ENCODE measurements at places on chromosomes 16 and 17. TPM values are rescaled to one million over a fixed set of nuclear protein-coding genes. Genes with fewer than 3 reads are reported as not detected.
A peak's percentile ranks its signal among the peaks of the same experiment; 100 is the strongest.

DNA sequence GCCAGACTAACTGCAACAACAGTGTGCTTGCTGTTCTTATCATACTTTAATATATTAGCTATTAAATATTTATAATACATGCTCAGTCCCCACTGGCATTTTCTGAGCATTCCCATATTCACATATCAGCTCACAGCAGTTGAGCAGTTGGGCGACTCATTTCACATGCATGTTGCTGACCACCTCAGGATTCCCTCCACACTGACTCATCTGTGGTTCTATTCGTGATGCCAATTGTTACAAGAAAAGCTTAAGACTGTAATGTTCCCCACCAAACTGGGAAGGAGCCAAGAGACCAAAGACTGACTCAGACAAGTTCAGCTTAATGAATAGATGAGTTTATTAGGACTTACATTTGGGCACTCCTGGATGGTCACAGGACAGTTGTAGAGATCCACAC lies 100.3 kb upstream of the KIF2B start:
- DNase-seq, result no peak
- no peak overlapping the region for H3K27ac ChIP-seq
- H3K4me1 ChIP-seq, result no peaks in the 10 kb centered on the region
- H3K27me3 ChIP-seq, result no peaks in the 10 kb centered on the region

GRCh38 chr17:32673964-32674363 lies 187.2 kb downstream of the CDK5R1 start:
- H3K4me1 ChIP-seq, result no peaks in the 10 kb centered on the region
- H3K36me3 ChIP-seq, result no peaks in the 10 kb centered on the region
- H3K4me3 ChIP-seq, result no peak overlapping the region
- DNase-seq, result no peak
- no peak overlapping the region for H3K27ac ChIP-seq

DNA sequence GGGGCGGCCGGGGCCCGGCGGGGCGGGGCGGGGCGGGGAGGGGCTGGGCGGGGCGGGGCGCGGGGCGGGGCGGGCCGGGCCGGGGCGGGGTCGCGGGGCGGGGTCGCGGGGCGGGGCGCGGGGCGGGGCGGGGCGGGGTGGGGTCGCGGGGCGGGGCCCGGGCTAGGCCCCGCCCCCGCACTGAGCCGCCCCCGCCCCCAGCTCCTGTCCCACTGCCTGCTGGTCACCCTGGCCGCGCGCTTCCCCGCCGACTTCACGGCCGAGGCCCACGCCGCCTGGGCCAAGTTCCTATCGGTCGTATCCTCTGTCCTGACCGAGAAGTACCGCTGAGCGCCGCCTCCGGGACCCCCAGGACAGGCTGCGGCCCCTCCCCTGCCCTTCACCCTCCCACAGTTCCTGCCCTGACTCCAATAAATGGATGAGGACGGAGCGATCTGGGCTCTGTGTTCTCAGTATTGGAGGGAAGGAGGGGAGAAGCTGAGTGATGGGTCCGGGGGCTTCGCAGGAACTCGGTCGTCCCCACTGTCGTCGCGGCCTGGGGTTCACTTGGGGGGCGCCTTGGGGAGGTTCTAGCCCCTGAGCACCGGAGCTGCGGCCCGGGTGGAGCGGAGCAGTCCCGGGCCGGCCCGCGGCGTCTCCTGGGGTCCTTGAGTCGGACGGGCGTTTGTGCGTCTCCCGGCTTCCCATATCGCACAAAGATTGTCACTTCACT lies 795 bp upstream of the HBM start:
- no peak overlapping the region for H3K27ac ChIP-seq
- H3K4me3 ChIP-seq, result no peak overlapping the region
- H3K27me3 ChIP-seq, result peaks cover 44% of the 10 kb centered on the region
- no peaks in the 10 kb centered on the region for H3K4me1 ChIP-seq

- H3K4me3 ChIP-seq, result no peak overlapping the region
- no peak for DNase-seq
- H3K36me3 ChIP-seq, result no peaks in the 10 kb centered on the region
- H3K4me1 ChIP-seq, result peaks cover 9% of the 10 kb centered on the region
- no peaks in the 10 kb centered on the region for H3K27me3 ChIP-seq
Measured at GRCh38 chr16:85146922-85147651, 34.8 kb upstream of the CIBAR2 start.

- H3K36me3 ChIP-seq, result no peaks in the 10 kb centered on the region
- H3K4me3 ChIP-seq, result no peak overlapping the region
- DNase-seq, result no peak
- H3K27me3 ChIP-seq, result no peaks in the 10 kb centered on the region
- H3K27ac ChIP-seq, result no peak overlapping the region
- no peaks in the 10 kb centered on the region for H3K4me1 ChIP-seq
Measured at GRCh38 chr16:77588389-77588788, 133.9 kb upstream of the NUDT7 start.

GRCh38 chr16:27779641-27780164 lies 229.8 kb downstream of the KATNIP start:
- no peak overlapping the region for H3K27ac ChIP-seq
- H3K36me3 ChIP-seq, result no peaks in the 10 kb centered on the region
- H3K4me1 ChIP-seq, result no peaks in the 10 kb centered on the region
- DNase-seq, result peak; percentile 58

- H3K4me1 ChIP-seq, result peaks cover 9% of the 10 kb centered on the region
- no peak for DNase-seq
- no peaks in the 10 kb centered on the region for H3K36me3 ChIP-seq
- H3K4me3 ChIP-seq, result no peak overlapping the region
Measured at GRCh38 chr16:89949756-89950155, 1.2 kb downstream of the DEF8 start.

- H3K27me3 ChIP-seq, result no peaks in the 10 kb centered on the region
- no peak overlapping the region for H3K4me3 ChIP-seq
- H3K4me1 ChIP-seq, result no peaks in the 10 kb centered on the region
- DNase-seq, result no peak
Measured at GRCh38 chr17:63533433-63534077, 10.4 kb downstream of the KCNH6 start.

DNA sequence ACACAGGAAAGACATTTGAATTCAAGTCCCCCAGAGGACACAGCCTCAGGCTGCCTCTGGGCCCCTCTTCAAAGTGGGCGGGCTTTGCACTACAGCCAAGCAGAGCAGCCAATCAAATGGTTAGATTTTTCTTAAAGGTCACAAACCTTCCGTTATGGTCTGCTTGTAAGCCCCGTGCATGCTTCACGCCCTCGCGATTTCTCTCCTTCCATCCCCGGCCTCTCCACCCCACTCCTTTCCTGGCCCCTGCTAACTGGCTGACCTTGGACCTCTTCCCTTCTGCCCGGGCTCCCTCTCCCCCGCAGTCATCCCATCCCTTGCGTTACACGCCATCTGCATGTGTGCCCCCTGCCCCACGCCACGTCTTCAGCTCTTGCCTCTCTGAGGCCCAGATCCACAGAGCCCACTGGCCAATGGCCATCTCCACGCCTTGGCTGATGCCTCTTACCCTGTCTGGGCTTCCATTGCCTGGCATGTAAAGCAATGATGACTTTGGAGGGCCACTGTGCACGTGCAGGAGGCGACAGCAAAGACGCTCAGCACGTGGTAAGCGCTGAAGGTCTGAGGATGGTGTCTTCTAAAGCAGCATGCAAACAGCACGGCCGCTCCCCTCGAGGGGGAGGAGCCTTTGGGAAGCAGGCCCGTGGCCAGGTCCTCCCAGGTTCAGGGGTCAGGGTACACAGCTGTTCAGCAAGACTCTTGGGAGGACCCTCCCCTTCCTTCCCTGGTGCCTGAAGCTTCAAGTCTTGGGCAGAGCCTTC lies 86.8 kb downstream of the ZDHHC7 start:
- H3K4me1 ChIP-seq, result no peaks in the 10 kb centered on the region
- no peaks in the 10 kb centered on the region for H3K36me3 ChIP-seq
- H3K27ac ChIP-seq, result peak overlapping the region; percentile 65
- DNase-seq, result peak; percentile 90
- H3K4me3 ChIP-seq, result no peak overlapping the region

GRCh38 chr16:28879841-28880588 lies 1.7 kb downstream of the ATP2A1 start:
- H3K4me3 ChIP-seq, result peak overlapping the region; percentile 65
- peaks cover 10% of the 10 kb centered on the region for H3K4me1 ChIP-seq
- DNase-seq, result peak; percentile 86
- peak overlapping the region; percentile 42 for H3K27ac ChIP-seq
- H3K27me3 ChIP-seq, result no peaks in the 10 kb centered on the region

DNA sequence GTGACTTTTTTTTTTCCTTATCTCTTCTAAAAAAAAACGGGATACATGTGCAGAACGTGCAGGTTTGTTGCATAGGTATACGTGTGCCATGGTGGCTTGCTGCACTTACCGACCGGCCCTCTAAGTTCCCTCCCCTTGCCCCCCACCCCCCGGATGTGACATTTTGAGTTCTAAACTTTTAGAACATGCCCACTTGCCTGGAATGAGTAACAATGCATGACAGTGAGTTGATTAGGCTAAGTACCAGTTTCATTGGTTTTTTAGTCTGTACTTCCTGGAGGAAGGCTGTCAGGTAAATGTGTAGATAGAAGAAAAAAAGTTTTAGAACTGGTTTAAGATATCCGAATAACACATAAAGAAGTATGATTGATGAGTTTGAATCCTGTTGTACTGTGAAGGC lies 4.0 kb downstream of the BPTF start:
- no peaks in the 10 kb centered on the region for H3K36me3 ChIP-seq

- H3K36me3 ChIP-seq, result no peaks in the 10 kb centered on the region
- DNase-seq, result no peak
- no peaks in the 10 kb centered on the region for H3K27me3 ChIP-seq
- H3K4me3 ChIP-seq, result no peak overlapping the region
- H3K27ac ChIP-seq, result no peak overlapping the region
- peaks cover 20% of the 10 kb centered on the region for H3K4me1 ChIP-seq
Measured at GRCh38 chr16:31485571-31485970, 2.6 kb downstream of the SLC5A2 start.

DNA sequence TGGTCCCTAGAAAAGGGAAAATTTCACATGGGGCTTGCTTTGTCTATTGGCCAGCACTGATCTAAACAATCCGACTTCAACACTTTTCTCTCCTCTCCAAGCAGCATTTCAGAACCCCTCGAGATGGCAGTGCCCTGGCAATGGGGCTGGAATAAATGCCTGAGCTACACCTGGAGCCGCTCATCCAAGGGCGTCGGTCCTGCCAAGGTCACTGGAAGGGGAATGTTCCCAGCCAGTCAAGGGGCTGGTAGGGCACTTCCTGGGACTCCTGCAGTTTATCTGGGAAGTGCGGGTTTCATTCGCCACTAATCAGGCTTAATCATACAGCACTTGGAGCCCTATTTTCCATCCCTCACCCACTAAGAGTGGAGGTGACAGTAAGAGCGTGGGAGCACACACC lies 17.1 kb downstream of the MEAK7 start:
- no peaks in the 10 kb centered on the region for H3K36me3 ChIP-seq
- H3K4me1 ChIP-seq, result no peaks in the 10 kb centered on the region
- no peak overlapping the region for H3K4me3 ChIP-seq

DNA sequence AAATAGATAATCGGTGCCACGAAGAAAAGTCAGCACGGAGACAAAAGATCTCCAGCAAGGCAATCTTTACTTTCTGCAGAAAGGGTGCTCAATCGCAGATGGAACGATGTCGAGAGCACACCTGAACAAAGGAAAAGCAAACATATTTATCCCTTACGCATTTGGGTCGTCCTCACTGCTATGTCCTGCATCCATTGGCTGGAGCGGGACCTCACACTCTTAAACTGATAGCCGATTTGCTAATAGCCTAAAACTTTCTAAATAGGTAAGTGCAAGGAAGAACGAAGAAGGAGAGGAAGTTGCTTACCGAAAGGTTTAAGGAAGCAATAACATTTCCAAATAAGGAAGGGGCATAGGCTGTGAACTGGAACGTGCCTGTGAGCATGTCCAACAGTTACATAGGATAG lies 1.2 kb upstream of the AKAP10 start:
- no peak for DNase-seq
- no peaks in the 10 kb centered on the region for H3K36me3 ChIP-seq
- H3K27ac ChIP-seq, result peak overlapping the region; percentile 95
- no peaks in the 10 kb centered on the region for H3K4me1 ChIP-seq
- H3K4me3 ChIP-seq, result no peak overlapping the region

DNA sequence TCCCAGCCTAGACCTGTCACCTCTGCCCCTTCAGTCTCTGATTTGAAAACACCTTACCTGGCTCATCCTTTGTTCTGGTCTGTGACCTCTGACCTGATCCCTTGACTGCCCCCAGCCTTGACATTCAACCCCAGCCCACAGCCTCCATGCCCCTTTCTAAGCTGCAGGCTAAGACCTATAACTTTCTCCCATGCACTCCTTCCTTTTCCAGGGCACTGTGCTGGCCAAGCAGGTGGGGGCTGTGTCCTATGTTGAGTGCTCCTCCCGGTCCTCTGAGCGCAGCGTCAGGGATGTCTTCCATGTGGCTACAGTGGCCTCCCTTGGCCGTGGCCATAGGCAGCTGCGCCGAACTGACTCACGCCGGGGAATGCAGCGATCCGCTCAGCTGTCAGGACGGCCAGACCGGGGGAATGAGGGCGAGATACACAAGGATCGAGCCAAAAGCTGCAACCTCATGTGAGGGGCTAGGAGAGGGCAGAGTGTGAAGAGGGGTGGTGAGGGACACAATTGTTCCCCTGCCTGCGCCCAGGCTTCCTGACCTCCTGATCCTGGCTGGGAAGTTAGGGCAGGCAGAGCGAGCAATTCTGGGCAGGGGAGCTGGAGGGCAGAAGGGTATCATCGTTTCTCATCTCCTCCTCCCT lies 3.3 kb downstream of the RND2 start:
- DNase-seq, result no peak
- no peaks in the 10 kb centered on the region for H3K36me3 ChIP-seq
- no peak overlapping the region for H3K27ac ChIP-seq
- no peaks in the 10 kb centered on the region for H3K27me3 ChIP-seq

- H3K36me3 ChIP-seq, result no peaks in the 10 kb centered on the region
- H3K27me3 ChIP-seq, result no peaks in the 10 kb centered on the region
- DNase-seq, result no peak
- H3K27ac ChIP-seq, result no peak overlapping the region
Measured at GRCh38 chr17:1473170-1473569, 17.1 kb upstream of the CRK start.

DNA sequence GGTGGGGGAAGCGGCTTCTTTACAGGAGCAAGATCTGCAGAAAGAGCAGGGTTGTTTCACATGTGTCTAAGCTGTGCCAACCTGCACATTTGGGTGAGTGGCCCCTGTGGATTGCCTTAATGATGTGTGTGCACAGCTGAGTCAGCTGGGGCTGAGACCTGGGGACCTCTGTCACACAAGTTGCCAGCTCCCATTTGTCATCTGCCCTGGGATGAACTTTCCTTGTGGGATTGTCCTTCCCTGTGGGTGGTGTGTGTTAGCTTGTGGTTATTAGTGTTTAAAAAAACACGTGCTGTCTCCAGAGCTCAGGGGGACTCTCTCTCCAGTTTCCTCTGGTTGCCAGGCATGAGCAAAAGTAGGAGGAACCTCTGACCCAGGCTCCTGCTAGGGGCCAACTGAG lies 400.5 kb upstream of the CCL2 start:
- no peaks in the 10 kb centered on the region for H3K27me3 ChIP-seq
- no peak for DNase-seq
- H3K36me3 ChIP-seq, result no peaks in the 10 kb centered on the region
- H3K4me1 ChIP-seq, result no peaks in the 10 kb centered on the region

C16orf92 gene
- total RNA-seq, result not detected

LITAFD gene
- not detected for total RNA-seq

KRTAP9-4 gene
- total RNA-seq, result not detected

CAMKK1 gene
- total RNA-seq, result 37.6 TPM

TBC1D3C gene
- total RNA-seq, result 0.35 TPM
